ENCODE measurements at places on chromosomes 6 and 20.

DNA sequence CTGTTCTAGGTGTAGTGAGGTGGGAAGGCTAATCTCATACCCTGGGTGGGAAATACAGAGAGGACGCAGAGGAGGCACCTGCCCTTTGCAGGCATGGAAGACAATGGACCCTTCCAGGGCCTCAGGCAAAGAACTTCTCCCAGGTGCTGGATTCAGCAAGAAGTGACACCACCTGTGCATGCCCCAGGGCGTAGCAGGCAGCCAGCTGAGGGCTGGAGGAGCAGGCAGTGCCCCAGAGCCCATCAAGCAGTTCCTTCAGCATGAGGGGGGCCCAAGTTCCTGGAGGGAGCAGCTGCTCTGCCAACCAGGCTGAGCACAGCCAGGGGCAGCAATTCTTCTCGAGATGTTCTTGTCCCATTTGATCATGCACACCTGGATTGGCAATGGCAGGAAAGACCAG, 170.3 kb upstream of the PDE10A start:
- DNase-seq = no peak

- no peak for DNase-seq
Measured at GRCh38 chr6:34049395-34050342, 96.2 kb downstream of the GRM4 start.

DNA sequence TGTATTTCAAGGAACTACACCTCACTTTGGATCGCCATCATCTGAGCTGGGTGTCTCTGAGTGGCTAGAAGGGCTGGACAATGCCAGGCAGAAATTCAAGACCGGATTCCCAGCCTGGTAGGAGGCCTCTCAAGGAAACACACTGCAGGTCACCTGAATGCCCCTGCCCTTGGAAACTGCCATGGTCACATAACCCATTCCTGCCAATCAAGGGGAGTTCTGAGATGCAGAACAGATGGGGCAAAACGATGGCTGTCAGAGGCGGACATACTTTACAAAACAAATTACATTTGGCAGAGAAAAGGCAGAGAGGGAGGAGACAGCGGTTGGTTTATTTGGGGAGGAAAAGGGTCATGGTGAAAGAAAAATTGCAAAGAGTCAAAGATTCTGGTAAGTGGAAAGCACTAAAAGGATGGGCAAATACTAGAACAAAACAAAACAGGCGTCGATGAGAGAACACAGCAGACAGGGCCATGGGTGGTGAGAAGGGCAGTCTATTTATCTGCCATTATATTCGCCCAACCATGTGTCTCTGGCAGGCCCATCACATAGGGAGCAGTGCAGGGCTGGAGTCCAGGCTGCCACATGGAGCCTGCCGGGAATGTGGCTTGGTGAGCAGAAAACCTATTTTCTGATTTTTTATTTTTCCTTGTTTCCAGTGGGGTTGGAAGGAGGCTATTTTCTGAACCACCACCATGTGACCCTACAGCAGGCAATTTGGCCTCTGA, 13.5 kb downstream of the BEND3 start:
- no peak for DNase-seq

DNA sequence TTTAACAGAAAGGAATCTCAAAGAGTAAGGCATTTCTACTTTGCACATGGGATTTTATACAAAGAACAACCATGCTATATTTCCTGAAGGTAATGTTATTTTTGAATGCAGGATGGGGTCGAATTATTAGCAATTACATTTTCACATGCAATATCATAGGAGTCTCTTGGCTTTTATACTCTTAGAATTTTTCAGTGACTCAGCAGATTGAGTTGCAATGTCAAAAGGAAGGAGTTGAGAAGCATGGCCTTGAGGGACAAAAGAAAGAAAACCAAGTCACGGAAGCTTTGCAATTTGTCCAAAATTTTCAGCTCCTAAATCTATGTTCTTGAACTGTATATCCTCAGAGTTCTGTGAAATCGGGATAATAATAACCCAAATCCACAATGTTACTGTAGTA, 181.1 kb downstream of the GRM1 start:
- no peak for DNase-seq

- no peak for DNase-seq
Measured at GRCh38 chr20:36150489-36150846, 4.1 kb upstream of the EPB41L1 start.

GRCh38 chr6:44820321-44820720, 432.8 kb downstream of the CDC5L start:
- DNase-seq = no peak

DNA sequence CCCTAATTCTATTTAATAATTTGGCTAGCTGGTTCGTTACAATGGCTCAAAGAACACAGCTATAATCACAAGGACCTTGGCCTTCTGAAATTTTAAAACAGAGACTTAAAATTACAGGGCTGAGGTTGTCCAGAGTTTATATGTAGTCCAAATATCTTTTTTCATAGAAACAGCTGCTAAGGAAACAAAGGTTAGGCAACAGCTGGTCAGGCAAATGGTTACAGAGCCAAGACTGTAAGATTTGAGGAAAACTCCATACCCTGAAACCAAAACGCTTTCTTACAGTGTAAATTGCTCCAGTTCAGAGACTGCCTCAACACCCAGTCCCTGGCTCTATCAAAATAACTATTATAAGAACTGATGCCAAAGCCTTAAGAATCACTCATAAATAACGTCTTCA, 9.7 kb upstream of the ARHGAP18 start:
- no peak for DNase-seq

DNA sequence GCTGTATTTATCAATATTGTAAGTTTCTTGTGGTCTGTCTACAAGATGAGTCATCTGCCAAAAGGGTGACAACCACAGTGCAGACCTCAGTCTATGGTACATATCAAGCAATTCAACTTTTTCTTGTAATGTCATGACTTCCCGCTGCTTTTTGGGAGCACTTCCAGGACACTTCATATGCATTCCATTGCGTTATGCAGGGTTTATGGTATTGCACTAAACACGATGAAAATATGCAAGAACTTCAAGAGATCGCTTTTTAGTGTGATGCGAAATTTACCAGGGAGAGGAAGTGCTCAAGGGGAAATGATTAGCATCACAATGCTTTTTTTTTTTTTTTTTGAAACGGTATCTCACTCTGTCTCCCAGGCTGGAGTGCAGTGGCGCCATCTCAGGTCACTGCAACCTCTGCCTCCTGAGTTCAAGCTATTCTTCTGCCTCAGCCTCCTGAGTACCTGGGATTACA, 166.5 kb downstream of the TFAP2A start:
- no peak for DNase-seq

DNA sequence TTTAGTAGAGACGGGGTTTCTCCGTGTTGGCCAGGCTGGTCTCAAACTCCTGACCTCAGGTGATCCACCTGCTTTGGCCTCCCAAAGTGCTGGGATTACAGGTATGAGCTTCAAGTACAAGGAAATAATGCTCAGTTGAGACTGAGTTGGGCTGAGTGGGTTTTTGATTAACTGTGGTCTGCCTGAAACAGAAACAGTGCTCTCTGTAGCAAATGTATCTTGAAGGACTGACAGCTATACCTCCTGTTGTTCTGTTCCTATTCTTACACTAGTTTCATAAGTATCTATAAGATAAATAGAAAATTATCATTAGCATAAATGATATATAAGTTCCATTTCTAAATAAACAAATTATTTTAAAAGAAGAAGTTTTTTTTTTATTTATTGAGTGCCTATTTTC, 142.8 kb upstream of the PTPRK start:
- DNase-seq = no peak

Measured in nucleus accumbens (tissue), 56 donors.